ENCODE measurements at places on chromosomes 16 and 17.

- DNase-seq = no peak
Observed at GRCh38 chr17:78839235-78839761, 1.3 kb downstream of the USP36 start.

- DNase-seq = peak; percentile 22
Observed at GRCh38 chr16:20064931-20065330, 8.8 kb downstream of the GPR139 start.

- no peak for DNase-seq
Observed at GRCh38 chr17:81398176-81398831, 3.0 kb downstream of the BAHCC1 start.

DNA sequence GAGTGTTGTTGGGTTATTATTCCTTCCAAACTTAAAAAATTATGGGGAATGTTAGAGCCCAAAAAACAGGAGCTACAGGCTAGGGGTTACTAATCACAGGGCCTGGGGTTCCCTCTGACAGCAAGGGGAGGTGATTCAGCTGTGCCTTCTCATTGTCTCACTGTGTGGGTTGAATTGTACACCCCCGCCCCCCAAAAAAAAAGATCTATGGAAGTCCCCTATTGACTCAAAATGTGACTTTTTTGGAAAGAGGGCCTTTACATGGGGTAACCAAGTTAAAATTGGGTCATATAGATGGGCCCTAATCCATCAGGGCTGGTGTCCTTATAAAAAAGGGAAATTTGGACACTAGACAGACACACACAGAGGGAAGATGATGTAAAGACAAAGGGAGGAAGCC, 190.2 kb downstream of the SOX9 start:
- no peak for DNase-seq

DNA sequence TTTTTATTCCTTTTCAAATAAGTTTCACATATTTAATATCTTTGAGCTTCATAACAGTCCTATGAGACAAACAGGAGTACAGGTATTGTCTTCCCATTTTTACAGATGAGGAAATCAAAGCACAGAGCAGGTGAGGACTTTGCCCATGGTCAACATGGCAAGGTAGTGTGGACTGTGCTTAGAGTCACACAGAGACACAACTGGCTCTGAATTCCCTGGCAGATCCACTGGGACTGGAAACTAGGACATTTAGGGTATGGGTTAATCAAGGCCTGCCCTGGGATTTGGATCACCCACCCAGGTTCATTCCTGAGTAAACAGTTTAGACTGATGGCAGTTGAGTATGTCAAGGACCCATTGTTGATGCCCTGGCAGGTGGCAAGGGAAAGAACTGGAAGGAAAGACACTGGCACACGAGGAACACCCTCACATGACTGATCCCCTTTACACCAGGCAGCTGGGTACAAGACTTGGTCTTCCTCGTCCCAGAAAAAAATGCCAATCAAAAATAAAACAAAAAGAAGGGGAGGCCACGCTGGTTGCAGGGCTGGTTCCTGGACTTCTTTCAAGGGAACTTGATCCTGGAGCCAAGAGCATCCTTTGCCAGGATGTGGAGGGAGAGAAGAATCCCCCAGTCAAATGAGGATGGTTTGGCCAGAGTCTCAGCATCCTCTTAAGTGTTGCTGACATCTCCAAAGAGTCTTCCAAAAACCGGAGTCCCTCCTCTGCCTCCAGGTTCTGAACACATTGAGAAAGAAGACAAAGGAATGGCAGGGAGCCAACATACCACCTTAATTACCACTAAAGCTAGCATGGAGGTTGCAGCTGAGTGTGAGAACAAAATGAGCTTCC, 34.9 kb downstream of the CHD9 start:
- peak; percentile 75 for DNase-seq

GRCh38 chr16:25045696-25046381, 30.7 kb upstream of the ARHGAP17 start:
- DNase-seq = peak; percentile 86

GRCh38 chr16:79876332-79876730, 275.8 kb upstream of the MAF start:
- no peak for DNase-seq

GRCh38 chr17:62094175-62094574, 29.1 kb upstream of the MED13 start:
- DNase-seq = peak; percentile 28

- no peak for DNase-seq
Observed at GRCh38 chr17:39071573-39071972, 79.9 kb downstream of the PLXDC1 start.

- DNase-seq = peak; percentile 81
Observed at GRCh38 chr17:50026837-50027171, 29.1 kb upstream of the ITGA3 start.

DNA sequence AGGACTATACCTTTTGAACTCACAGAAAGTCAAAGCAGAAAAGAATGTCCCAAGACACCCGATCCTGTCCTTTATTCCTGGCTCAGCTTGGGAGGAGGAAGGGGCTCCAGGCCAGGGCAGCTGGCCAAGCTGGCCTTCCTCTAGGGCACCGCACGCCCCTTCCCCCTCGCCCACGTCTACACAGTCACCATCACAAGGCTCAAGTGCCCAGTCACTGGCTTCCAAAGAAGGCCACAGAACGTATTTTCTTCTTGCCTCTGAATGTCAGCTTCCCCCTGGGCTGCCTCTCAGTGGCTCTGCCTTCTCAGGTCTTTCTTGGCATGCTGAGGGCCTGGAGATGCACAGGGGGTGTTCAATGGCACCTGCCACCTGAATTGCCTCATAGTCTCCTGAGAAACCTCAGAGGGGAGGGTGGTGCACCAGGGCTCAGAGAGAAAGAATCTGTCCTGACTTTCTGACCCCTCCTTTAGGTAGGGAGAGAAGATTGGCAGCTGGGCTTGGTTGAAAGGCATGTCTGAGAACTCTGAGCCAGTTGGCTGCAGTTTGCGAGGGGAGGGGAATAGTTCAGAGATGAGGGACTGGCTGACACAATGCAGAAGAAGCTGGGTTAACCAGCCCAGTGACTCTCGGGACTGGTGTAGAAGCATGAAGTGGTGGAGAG, 2.1 kb downstream of the DHRS11 start:
- DNase-seq = no peak

- no peak for DNase-seq
Observed at GRCh38 chr16:29736764-29737163, 9.0 kb downstream of the C16orf54 start.

DNA sequence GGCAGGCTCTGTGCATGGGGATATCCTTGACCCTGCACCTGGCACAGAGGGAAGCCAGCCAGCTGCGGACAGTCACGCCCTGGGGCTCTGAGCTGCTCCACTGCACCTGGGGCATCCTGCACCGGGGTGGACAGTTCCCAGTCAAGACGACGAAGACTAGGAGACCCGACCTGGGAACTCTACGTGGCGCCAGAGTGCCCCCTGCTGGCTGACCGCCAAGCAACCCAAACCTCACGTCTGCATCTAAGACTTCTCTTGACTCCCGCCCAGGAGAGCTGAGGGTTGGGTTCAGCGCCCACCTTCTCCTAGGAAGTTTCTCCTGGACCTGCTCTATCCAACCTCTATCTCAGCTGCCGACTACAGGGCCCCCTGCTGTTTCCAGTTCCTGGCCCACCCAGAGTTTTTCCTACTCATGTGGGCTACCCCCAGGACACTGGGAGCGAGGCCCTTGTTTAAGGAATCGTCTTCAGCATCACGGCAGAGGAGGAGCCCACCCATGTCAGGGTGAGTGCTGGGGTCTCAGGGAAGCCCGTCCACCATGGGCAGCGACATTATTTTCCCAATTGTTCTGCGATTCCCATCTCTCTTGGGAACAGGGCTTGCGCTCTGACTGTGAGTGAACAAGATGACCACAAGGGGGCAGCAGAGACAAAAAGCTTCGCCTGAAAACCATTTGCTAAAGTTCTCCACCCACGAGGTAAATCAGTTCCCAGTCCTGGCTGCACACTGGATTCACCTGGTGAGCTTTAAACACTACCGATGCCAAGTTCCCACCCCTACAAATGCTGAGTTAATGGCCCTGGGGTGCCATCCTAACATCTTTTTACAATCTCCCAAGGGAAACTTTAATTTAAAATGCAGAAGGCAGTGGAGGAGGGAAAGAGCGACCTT, 29.3 kb downstream of the TLE7 start:
- peak; percentile 78 for DNase-seq

All from fibroblast of the aortic adventitia (primary cell).